ENCODE measurements at places on chromosomes 5 and 9.

- peak; percentile 50 for DNase-seq
Measured at GRCh38 chr9:36450110-36450732, 50.2 kb upstream of the RNF38 start.

GRCh38 chr5:80569086-80569960 lies 757 bp downstream of the ANKRD34B start:
- no peak for DNase-seq

DNA sequence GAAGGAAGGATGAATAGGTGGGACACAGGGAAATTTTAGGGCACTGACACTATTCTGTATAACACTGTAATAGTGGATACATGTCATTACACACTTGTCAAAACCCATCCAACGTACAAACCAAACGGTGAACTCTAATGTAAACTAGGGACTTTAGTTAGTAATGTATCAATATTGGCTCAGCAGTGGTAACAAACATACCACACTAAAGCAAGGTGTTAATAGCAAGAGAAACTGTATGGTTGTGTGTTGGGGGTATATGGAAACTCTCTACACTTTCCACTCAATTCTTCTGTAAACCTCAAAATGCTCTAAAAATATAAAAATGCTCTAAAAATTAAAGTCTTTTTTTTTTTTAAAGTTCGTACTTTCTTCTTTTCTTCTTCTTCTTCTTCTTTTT lies 293.1 kb upstream of the PANK3 start:
- DNase-seq: no peak

DNA sequence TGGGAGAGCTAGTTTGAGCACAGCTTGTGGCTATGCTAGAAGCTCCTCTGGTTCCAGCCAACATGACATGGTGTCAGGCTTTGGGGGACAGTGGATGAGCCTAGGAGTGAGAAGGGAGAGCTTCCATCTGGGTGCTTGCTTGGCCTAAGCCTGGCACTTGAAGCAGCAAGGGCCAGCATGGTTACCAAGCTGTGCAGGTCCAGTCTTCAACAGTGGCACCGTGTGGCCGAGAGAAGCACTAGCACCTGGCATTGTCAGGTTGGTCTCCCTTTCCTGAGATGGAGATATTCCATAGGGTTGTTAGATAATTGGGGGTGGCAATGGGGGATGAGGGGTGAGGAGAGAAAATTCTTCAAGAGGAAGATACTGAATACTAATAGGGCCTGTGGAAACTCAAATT lies 261.9 kb downstream of the PBX3 start:
- DNase-seq: no peak

GRCh38 chr5:119019949-119020348 lies 31.6 kb upstream of the DTWD2 start:
- peak; percentile 81 for DNase-seq

DNA sequence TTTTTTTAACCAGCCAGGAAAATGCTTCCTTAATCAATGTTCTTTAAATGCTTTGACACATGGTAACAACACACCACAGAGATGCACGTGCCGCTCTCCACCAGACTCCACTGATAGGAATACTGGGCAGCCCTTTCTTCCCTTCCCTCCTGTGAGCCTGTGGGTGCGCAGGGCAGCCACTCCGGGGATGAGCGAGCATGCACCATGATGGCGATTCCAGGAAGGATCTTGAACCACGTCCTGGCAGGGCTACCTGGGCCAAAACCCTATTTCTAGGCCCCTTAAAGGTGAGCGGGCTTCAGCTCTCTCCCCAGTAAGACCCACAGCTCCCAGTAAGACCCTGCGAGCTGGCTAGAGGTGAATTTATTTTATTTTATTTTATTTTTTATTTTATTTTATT lies 128.2 kb downstream of the MVB12B start:
- no peak for DNase-seq

DNA sequence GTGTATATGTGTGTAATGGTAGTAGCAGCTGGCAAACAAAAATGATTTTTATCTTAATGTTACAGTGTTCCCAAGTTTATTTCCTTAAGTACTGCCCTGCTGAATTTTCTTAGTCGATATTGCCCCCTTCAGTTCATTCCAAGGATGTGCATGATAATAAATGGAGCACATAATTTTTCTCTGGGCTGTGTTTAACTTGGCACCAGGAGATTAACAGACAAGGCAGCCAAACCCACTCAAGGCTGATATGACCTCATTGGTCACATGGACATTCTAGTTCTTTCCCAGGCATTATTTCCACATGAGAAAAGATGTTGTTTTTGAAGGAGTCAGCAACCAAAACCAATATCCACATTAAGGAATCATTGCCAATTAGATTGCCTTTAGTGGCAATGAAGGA lies 61.8 kb downstream of the COX7C start:
- peak; percentile 79 for DNase-seq

All from H4 (cell line).